Stimulated activated CD4-positive, alpha-beta T cell treated with anti-CD3 and anti-CD28 coated beads, TNF-alpha, amount 100 ng/mL, for 1 hour (primary cell): ENCODE measurements at places on chromosomes 3 and 15.

- DNase-seq = no peak
Measured at GRCh38 chr15:77634266-77634962, 1.7 kb upstream of the LINGO1 start.

GRCh38 chr3:12479919-12480427, 4.3 kb upstream of the TSEN2 start:
- no peak for DNase-seq

GRCh38 chr15:72318408-72318942, 1.5 kb downstream of the CELF6 start:
- DNase-seq = no peak

DNA sequence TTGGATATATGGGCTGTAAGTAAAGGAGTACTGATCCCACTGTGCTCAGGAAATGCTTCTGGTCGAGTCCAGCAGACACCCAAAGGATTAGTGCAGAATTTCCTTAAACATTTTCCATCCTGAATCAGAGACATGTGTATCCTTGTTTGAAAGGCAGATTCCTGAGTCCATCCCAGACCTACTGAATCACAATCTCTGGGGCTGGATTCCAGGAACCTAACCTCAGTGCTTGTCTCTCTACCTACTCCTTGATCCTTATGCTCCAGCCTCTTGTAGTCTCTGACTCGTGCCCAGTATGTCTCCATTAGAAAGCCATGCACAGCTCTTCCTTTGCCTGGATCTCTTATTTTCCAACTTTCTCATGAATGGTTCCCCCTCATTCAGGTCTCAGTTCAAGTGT, 585.8 kb downstream of the NLGN1 start:
- DNase-seq = no peak

GRCh38 chr15:25701721-25702465, 161.2 kb downstream of the ATP10A start:
- DNase-seq = no peak

- DNase-seq = no peak
Measured at GRCh38 chr3:158384019-158384418, 187.0 kb upstream of the MLF1 start.

DNA sequence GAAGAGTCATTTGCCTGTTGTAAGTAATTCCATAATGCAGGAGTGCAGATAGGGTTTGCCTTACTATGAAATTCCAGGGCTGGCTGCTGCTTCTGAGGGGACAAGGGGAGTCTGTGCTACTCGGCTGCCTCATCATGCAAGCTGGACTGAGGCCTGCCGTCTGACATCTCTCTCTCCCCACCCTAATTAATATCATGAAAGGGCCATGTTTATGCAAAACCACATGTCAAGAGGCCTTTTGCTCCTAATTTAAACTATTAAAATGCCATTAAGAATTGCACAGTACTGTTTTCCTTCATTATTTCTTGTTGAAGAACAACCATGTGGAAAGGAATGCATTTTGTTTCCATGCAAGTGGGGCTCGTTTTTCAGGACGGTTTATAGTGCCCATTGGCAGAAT, 26.3 kb downstream of the CHST2 start:
- DNase-seq = no peak

DNA sequence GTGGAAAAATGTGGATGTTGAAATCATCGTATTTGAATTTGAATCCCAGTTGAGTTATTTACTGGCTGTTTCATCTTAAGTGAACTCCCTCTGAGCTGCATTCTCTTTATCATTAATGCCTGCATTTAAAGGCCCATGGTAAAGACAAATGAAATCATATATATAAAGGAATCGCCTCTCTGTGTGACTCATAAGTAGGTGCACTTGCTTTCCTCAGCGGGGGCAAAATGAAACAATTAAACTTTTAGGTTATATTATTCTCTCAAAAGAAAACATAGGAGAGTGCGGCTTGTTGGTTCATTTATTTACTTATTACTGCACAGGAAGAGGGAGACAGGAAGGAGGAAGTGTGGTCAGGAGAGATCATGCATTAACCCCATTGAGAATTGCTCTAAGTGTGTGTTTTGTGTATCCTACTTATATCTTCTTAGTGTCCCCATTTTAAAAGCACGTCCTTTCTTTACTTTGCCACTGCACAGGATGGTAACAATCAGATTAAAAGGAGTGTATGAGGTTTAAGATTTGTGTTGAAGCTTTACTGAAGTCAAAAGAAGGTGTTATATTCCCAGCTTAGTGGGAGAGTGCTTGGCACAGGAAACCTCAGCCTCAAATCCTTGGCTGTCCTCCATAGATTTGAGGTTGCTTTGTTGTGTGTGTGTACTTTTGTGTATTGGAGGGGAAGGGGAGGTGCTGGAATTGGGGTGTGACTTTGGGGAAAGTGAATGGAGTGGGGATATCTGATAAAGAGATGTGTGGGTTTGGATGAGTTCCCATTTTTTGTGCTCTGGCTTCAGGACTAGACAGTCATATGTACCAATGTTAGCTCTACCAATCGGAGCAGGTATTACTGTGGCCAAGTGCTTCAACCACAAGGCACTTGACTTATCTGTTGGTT, 595.8 kb upstream of the NR2F2 start:
- no peak for DNase-seq

GRCh38 chr3:168251371-168251770, 155.6 kb upstream of the GOLIM4 start:
- no peak for DNase-seq

DNA sequence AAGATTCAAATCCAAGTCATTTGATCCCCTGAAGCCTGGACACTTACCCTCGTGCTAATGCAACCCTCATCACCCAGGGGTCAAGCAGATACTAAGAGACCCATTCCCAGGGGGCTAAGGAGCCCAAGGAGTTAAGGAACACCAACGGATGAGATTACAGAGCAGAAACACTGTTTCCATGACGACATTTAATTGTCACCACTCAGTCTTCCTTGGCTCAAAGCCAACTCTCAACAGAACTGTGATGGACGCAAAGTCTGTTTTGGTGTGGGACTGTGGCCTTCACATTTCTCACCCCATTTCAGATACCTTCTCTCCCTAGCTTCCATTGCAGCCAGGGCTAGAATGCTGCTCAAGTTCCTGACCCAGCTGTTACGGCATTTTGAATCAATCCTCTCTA, 383.5 kb upstream of the WNT5A start:
- no peak for DNase-seq

DNA sequence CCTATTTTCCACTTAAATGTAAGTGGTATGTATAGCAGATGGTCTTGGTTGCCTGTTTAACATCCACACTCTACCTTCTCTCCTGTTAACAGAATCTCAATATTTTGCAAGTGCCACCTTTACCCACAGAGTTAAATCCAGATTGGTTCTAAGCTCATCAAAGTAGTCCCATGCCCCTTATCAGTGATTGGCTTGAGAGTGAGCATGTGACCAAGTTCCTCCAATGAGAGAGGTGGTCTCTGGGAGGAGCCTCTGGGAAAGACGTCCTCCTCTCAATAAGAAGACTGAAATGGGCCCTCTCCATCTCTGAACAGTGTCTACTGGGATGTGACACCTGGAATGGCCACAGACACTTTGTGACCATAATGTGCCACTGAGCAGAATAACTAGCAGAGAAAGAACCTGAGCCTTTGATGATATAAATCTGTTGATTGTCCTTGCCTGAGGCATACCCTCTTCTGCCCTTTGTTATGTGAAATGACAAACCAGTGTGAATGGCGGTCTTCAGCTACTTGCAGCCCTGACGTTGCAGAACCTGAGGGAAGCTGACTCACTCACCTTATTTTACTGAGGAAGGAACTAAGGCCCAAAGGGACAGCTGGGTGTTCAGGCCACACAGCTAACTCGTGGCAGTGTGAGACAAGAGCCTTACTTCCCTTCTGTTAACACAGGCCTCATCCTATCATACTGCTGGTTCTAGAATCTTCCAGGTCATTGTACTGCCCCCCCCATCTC, 42.4 kb upstream of the LARS2 start:
- DNase-seq = no peak

- DNase-seq = no peak
Measured at GRCh38 chr15:67531379-67531914, 10.5 kb downstream of the C15orf61 start.

GRCh38 chr15:30065025-30065801, 17.5 kb upstream of the GOLGA8J start:
- no peak for DNase-seq

DNA sequence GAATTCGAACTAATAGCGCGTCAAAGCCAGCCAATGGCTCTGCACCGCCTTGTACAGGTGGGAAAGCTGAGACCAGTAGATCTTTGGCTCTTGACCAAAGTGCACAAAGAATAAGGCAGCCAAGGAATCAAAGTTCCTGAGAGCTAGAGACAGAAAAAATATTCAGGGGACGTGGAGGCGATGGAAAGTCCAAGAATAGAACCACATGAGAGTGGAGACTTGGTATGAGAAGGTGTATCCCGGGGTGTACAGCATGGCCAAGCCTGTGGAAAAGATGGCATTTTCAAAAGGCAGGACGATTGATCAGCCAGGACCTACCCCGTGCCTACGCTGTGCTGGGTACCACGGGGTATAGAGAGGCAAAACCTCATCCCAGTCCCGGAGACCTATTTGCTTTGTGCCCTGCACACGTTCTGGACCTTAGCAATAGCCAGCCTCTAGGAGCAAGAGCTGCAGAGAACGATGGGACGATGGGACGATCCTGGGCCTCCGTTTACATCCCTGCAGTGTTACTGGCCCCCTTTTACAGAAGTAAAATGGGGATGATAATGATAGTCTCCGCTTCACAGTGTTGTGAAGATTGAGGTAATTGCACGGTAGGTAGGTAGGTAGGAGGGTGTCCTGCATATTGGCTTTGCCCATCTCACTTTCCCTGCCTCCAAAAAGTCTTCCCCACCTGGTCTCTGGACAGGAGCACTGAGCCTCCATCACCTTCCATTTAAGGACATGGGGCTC, 583 bp upstream of the RBSN start:
- DNase-seq = no peak

DNA sequence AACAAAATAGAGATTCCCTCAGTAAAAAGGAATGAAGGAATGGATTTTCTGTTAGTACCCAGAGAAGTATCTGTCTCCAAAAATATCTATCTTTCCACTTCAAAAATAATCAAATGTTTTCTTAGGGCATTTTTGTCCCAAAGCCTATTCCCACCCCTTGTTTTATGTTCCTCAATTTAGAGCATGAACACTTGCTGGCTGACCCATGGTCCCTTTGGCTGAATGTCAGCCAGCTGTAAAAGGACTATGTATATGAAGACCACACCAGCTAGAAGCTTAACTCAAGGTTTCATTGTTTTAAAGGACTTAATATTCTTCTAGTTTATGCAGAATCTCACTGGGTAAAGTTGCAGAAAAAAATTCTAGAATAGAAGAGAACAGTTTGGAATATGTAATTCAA, 931.2 kb downstream of the MCTP2 start:
- DNase-seq = no peak

DNA sequence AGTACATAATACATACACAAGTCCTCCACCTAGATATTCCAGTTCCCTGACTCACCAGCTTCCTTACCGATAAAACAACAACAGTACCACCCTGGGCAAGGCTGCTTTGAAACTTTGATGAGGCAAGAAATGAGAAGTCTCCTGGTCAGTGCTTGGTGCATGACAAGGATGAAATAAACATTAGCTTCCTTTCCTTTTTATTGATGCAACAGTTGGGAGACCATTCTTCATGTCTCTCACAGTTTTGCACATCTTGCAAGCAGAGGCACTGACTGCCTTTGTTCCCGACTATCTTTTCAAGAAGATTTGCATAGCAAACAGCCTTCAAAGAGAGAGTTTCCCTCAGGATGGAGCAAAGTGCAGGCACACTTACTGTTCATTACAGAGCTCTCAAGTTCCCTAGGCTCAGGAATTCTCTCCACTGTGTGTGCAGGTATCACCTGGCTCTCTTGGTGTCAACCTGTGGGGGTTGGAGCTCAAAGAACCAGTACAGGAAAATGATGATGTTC, 65.2 kb downstream of the MYLK start:
- DNase-seq = no peak

DNA sequence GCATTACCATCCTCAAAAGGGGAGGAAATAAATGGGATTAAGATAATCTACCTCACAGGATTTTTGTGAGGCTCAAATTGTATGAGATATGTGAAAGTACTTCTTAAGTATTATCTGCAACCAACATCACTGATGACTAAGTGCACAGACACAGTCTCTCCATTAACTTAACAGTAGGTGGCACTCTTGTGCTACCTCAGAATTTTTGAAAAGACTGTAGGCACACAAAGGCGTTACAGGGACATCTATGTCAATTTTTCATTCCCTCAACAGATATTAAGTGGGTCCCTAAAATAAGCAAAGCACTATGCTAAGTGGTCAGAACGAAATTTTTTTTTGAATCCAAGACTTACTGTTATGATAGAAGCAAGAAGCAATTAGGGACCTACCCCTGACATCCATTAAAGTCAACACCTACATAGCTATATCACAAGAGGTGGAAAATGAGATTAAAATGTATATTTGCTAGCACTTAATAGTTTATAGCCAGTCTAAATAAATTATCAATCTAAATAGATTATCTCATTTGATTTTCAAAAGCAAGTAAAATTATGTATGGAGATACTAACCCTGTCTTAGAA, 52.9 kb downstream of the RYK start:
- no peak for DNase-seq

- DNase-seq = no peak
Measured at GRCh38 chr3:37673401-37673800, 188.3 kb upstream of the CTDSPL start.

GRCh38 chr3:66083096-66083678, 44.5 kb upstream of the MAGI1 start:
- DNase-seq = no peak

DNA sequence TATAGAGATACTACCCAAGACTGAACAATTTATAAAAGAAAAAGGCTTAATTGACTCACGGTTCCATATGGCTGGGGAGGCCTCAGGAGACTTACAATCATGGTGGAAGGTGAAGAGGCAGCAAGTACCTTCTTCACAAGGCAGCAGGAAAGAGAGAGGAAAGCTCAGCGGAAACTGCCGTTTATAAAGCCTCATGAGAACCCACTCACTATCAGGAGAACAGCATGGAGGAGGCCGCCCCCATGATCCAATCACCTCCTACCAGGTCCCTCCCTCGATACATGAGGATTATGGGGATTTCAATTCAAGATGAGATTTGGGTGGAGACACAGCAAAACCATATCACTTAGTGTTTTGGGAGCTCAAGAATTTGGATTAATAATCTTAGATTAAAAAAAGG, 240.2 kb downstream of the UACA start:
- no peak for DNase-seq

DNA sequence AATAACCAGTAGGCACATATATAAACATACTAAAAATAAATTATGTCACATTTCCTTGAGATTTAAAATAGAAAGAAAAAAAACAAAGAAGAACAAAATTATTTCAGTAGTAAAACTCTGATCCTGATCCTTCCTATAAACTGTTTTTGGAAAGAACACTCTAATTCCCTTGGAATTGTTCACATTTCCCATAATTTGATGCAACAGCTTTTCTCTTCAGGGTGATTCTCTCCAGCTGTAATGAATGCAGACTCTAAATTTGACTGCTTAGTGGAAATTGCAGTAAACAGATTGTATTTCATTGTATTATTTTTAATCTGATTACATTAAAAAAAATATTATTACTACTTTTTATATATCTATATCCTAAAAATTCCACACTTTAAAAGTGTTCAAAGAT, 70.2 kb upstream of the ABI3BP start:
- DNase-seq = no peak
